CD14-positive monocyte (primary cell): ENCODE measurements at places on chromosomes 4 and X.

DNA sequence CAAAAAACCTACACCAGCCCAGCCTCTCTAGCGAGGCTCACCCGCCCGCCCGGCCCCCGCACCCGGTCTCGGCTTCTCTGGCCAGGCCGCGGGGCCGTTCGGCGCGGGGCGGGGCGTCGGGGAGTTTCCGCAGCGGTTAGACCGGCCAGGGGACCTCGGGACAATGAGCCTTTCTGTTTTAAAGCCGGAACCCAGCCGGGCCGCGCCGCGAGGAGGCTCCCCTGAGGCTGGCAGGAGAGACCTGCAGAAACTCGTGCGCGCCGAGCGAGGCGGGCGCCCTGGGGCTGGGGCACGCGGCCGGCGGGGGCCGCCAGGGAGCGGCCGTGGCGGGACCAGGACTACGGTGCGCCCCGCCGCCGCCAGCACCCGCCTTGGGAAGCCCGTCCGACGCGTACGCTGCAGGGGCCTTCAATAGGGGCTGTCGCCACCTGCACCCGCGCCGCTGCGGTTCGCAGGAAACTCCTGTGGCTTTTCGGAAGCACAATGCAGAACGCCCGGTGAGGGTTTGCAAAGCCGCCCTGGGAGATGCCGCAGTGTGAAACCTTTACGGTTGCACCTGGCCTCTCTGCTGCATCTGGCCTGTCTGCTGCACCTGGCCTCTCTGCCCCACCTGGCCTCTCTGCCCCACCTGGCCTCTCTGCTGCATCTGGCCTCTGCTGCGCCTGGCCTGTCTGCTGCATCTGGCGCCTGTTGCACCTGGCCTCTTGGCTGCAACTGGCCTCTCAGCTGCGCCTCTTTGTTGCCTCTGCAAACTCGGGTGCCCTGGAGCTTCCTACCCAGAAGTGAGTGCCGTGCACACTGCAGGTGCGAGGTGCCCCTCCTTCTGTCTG is 63.9 kb downstream of the TRAPPC11 start:
- peak; percentile 72 for DNase-seq

GRCh38 chr4:156875055-156875454 is 96.5 kb downstream of the PDGFC start:
- no peak for DNase-seq

DNA sequence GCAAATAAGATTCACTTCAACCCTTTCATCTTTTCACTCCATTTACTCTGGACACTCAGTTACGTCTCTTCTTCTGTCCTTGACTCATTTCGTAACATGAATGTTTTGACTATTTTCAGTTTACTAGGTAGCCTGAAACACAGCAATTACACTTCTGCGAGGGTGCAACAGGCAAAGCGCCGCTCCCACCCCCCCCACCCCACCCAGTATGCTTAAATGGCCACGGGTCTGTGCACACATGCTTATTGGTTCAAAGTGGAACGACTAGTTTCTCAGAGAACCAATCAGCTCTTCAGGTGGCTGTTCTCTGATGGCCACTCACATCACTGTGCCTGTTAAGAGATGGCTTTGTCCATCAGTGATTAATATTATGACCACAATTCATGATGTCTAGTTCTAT is 3.5 kb downstream of the BEND4 start:
- no peak for DNase-seq

- DNase-seq, result no peak
Measured at GRCh38 chr4:106358899-106359298, 9.7 kb downstream of the GIMD1 start.
